Glutamatergic neuron (in vitro differentiated cells): ENCODE measurements at places on chromosomes 3 and 15.

- no peak for DNase-seq
Measured at GRCh38 chr15:86018679-86019078, 61.0 kb upstream of the AGBL1 start.

DNA sequence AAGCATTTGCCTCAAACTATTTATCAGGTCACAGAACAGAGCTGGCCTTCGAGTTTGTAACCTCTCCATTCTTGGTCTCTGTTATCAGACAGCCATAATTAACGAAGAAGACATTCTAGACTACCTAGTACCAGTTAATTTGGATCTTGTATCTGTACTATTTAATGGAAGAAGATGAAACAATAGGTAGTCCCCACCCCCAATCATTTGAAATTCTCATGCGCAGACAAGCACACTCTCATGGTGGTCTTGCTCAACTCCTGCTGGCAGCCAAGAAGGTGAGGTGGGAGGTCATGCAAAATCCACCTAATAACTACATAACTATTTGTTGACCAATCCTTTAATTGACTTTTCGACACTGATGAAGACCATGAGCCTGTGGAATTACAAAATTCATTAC is 2.8 kb upstream of the SKIL start:
- no peak for DNase-seq

- DNase-seq, result no peak
Measured at GRCh38 chr15:70271422-70272088, 173.8 kb upstream of the TLE3 start.

DNA sequence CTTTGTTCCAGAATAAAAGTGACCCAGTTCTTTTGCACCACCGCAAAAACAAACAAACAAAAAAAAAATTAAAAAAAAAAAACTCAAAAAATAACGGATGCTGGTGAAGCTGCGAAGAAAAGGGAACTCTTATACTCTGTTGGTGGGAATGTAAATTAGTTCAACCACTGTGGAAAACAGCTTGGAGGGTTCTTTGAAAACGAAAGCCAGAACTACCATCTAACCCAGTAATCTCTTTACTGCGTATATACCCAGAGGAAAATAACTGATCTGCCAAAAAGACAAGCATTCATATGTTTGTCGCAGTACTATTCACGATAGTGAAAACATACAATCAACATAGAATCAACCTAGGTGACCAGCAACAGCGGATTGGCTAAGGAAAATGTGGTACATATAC is 298.9 kb upstream of the CBLB start:
- DNase-seq, result no peak

DNA sequence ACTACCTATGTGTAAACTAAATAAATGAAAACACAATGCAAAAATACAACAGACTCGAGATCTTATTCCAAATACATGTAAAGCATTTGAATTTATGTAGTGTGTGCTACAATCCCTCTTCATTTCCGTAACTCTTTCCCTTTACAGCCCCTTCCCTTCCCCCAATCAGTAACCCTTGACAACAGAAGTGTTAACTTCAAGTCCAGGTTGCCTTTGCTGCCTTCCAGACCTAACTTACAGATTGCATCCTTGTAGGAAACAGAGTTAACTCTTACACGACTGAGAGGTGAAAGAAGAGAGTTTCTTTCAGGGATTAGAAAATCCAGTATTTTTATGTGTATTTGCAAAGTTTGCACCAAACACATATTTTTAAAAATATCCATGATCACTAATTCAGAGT is 1.4 kb upstream of the ROBO1 start:
- DNase-seq, result no peak

GRCh38 chr3:149653564-149653963 is 4.3 kb downstream of the WWTR1 start:
- DNase-seq, result no peak
